GM04503 (cell line): ENCODE measurements at places on chromosomes 1 and 21.

DNA sequence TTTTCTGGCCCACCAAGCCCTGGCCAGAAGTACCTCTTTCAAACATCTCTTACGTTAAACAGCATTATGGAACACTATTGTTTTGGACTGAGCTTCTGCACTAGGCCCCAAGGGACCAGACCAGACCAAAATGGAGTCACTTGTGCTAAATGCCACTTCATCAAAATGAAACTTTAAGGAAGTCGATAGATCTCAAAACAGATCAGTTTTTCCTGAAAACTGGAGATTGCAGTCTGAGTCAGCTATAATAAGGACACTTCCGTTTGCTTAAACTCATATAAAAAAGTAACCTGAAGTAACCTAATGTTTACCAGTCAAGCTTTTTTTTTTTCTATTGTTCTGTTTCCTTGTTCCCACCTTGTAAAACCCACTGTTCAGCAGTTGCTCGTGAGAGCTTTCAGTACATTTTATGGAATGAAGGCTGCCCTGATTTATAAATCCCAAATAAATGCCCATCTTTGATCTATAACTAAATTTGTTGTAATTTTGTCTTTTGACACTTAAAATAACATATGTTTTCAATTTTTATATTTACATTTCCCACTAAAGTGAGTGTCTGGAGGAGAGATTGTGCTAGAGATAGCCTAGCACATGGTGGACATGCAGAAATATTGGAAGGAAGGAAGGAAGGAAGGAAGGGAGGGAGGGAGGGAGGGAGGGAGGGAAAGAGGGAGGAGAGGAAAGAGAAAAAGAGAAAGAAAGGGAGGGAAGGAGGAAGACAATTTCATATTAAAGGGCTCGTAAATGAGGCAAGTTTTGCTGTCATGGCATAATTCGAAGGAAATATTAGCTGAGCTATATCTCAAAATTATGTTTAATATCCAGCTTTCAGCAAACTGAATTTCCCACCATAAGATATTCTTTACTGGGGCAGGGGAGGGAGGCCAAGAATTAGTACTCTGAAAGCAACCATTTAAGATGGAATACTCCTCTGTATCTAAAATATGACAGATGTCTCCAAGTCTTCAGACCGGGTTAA, 77.0 kb upstream of the CXADR start:
- DNase-seq: no peak

- DNase-seq: no peak
Observed at GRCh38 chr1:225668222-225668621, 15.3 kb upstream of the ENAH start.

GRCh38 chr1:15974855-15975254, 1.0 kb downstream of the ZBTB17 start:
- DNase-seq: no peak

GRCh38 chr1:161866241-161866640, 100.1 kb downstream of the ATF6 start:
- no peak for DNase-seq

GRCh38 chr1:178407655-178408054, 89.1 kb downstream of the CLEC20A start:
- no peak for DNase-seq

DNA sequence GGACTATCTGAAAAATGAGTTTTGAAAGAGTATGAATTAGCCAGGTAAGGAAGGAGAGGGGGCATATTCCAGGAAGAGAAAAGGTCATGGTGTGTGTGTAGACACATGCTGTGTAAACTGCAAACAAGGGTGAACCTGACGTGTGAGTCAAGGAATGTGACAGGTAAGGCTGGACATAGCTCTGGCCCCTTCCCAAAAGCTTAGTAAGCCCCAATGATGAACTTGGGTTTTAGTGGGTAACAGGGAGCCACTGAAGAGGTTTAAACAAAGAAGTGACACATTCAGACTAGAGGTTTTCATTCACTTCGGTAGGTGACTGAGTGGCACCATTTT, 36.7 kb downstream of the EGLN1 start:
- DNase-seq: no peak

DNA sequence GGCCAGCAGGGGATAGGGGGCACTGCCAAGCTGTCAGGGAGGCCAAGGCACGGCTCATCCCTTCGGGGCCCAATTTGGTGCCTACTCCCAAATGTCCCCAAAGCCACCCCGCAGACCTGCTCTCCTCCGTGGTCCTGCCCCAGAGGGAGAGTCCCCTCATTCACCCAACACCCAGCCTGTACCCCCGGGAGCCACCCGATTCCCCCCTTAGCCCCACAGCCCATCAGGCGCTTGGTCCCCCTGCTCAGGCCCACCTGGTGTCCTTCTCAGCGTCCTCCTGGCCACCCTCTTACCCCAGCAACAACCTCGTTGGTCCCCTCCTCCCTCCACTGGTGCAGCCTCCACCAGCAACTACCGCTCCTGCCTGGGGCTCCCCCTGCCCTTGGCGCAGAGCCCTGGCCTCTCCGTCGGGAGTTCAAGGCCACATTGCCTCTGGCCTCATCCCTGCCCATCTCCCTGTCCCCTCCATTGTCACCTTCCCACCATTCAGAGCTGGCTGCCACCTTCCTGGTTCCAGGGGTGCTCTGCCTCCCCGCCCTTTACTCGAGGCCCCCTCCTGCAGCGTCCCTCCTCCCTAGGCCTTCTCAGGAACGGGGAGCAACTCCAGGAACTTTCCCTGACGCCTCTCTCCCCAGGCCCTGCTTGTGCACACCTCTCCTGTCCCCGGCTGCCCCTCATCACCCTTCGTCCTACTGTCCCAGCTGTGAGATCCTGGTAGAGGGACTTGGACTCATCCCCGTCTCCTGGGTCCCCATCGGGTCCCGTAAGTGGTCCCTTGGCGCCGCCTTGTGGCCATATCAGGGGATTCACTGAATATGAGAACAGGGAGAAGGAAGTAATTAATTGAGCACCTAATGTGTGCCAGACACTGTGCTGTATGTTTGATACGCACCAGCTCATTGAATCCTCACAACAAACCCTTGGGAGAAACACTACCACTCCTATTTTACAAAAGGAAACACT, 73.9 kb downstream of the RAP1GAP start:
- DNase-seq: no peak

DNA sequence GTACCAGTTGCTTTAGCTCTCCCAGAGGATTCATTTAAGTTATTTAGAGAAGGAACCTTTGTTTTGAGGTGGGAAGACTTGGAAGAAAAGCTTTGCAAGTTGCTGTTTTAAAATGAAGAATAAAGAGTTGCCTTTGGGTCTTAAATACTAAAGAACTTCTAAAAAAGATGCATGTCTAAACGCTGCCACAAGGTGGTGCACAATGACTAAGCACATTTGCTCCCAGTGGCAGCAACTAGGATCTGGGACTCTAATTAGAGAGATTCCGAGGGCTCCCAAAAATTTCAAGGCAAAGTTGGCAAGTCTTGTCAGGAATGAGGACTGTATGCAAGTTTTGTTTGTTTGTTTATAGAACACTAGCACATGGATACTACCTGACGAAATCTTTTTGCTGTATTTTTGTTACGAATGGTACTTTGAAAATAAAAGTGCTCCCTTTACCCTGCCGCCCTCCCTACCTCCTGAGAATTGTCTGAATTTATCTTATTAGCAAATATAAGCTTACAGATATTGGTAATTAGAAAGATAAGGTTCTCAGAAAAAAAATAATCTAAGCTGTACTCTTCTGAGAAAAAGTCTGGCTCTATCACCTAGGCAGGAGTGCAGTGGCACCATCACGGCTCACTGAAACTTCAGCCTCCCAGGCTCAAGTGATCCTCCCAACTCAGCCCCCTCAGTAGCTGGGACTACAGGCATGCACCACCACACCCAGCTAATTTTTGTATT, 121.8 kb downstream of the HFM1 start:
- DNase-seq: peak; percentile 15
